Right renal cortex interstitium (tissue), 3 donors: ENCODE measurements at places on chromosomes 3 and 15. TPM values are rescaled to one million over a fixed set of nuclear protein-coding genes. Genes with fewer than 3 reads are reported as not detected.

The LRRC57 gene
- polyA plus RNA-seq: 23.5 TPM

The ZNF445 gene
- polyA plus RNA-seq: 19.7 TPM

The POPDC2 gene
- 4.5 TPM for polyA plus RNA-seq

The ZSCAN2 gene
- 30.6 TPM for polyA plus RNA-seq

DNA sequence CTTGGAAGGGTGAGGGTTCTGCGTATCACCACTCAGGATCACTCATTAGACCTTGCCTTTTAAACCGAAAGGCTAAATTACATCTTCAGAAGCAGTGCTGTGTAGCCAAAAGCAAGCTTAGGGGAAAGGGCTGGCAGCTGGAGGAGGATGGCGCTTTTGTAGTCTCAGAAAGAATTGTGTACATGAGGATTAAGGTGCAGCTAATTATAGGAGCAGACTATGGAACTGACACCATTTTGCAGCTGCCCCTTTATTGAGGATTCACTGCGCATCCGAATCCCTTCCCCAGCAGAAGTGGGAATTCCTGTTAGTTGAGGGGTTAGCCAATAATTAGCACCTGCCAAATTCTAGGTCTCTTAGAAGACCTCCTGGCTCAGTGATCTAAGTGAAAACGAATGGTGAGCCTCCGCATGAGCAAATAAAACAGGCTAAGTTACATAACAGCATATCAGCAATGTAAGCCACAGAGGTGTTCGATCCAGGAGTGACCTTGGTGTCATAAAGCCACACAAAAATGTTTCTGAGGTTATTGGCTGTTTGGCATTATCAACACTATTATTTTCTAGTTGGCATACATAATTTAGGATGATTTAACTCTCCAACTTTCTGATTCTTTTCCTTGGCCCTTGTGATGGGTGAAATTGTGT lies 42.6 kb upstream of the SEMA6D start:
- no peak for DNase-seq
